IPS-NIHi11 (cell line): ENCODE measurements at places on chromosomes 16 and 17.

- DNase-seq, result peak; percentile 70
These were observed 124.3 kb downstream of the NPIPB5 start for GRCh38 chr16:22634954-22635353.

GRCh38 chr16:22665803-22666202 is 148.2 kb upstream of the HS3ST2 start:
- DNase-seq, result no peak

DNA sequence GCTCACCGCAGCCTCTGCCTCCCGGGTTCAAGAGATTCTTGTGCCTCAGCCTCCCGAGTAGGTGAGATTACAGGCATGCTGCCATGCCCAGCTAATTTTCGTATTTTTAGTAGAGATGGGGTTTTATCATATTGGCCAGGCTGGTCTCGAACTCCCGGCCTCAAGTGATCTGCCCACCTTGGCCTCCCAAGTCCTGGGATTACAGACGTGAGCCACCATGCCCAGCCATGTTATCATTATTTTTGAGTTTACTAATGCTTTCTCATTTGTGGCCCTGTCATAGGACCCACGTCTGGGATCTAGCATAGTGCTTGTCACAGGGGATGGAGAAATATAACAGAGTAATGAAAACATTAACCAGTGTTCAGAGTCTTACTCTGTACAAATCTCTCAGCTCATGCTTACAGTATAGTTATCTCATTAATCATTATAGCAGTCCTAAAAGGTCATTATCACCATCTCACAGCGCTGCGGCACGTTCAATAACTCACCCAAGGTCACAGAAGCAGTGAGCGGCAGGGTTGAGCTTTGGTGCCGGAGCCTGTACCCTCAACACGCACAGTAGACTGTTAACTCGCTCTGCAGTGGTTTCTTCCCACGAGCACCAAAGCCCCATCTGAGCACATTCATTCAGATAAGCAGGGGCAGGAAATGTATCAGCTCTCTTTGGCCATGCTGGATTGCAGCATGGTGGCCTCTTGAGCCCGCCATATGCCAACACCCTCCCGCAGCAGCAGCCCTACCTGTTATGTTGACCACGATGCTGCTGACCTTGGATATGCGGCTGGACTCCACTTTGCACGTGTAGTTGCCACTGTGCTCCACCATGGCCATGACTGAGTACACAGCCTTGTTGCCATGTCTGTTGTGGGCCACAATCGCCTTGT is 21.4 kb downstream of the PECAM1 start:
- no peak for DNase-seq

- no peak for DNase-seq
These were observed 9.4 kb downstream of the CETP start for GRCh38 chr16:56970934-56971767.
